ENCODE measurements at places on chromosomes 12 and 14.

- no peak for DNase-seq
Observed at GRCh38 chr14:54192610-54193009, 204.2 kb upstream of the CDKN3 start.

DNA sequence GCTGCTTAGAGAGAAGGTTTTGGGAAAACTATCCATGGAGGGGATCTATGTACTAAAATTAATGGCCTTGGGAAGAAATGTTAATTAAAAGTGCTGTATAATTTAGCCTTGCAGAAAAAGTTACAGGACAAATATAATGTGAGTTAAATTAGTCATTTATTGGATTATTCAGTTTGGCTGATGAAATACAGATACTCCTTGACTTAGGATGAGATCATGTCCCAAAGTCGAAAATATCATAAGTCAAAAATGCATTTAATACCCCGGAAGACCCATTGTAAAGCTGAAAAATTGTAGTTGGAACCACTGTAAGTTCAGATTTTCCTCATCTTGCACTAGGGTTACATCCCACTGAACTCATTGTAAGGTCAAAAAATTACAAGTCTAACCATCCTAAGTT is 9.7 kb downstream of the RTRAF start:
- no peak for DNase-seq

DNA sequence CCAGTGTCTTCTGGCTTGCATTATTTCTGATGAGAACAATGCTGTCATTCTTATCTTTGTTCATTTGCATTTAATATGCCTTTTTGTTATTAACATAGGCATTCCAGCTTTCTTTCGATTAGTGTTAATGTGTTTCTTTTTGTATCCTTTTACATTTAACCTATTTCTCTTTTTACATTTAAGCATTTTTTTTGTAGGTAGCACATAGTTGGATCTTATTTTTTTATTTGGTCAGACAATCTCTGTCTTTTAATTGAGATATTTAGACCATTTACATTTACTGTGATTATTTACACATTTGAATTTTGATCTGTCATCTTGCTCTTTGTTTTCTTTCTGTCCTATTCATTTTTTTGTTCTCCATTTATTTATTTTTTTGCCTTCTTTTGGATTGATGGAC is 14.5 kb upstream of the KIF26A start:
- DNase-seq, result no peak

DNA sequence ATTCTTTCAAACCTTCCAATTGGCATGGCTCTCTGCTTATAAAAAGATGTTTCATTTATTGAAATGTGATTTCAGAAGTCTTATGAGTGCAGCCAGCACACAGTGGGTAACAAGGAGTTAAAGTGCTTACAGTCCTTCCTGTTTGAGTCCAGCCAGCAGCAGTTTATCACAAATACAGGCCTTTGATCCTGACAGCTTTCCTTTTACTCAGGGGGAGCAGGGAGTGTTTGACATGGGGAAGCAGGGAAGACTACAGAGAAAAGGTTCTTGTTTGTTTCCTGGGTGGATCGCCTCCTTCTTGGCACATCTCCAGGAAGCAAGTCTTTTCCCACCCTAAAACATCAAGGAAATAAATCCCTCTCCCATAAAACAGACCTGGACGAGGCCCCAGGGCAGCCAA is 216.1 kb downstream of the MSRB3 start:
- DNase-seq, result no peak

DNA sequence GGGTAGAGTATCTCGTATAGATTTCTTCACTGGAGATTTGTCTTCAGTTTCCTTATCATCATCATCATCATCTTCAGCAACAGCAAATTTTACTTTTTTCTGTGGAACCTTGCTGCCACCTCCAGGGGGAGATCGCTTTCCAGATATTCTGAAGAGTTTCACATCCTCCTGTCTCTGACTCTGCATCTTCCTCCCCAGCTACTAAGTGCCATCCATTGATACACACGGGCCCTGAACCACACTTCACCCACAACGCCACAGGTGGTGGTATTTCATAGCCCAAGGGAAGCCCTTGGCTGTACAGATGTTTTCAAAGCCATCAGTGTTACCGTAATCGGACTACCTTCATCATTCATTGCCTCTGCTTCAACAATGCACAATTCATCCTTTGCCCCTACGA is 82.2 kb downstream of the PPP2R5C start:
- DNase-seq, result no peak
